ENCODE measurements at places on chromosomes 6 and 20.

GRCh38 chr6:169623975-169624374 lies 77.9 kb downstream of the WDR27 start:
- no peak for DNase-seq

DNA sequence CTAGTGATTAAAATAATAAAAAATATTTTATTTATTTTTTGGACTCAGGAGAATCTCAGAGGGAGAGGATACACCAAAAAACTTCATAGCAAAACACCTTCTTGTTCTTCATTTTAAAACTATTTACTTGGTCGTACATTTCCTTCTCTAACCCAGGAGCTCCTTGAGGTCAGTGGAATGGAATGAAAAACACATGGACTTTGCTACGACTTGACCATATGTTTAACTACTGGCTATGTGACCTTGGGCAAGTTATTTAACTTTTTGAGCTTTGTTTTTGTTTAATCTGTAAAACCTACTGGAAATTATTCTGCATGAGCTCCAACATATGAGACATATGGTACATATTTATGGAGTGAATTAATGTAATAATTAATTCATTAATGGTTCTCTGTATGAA lies 1005.5 kb upstream of the CITED2 start:
- DNase-seq, result no peak

GRCh38 chr6:26025894-26026832 lies 61.1 kb upstream of the HFE start:
- peak; percentile 52 for DNase-seq

GRCh38 chr6:13395272-13396237 lies 67.2 kb upstream of the TBC1D7 start:
- DNase-seq, result no peak

DNA sequence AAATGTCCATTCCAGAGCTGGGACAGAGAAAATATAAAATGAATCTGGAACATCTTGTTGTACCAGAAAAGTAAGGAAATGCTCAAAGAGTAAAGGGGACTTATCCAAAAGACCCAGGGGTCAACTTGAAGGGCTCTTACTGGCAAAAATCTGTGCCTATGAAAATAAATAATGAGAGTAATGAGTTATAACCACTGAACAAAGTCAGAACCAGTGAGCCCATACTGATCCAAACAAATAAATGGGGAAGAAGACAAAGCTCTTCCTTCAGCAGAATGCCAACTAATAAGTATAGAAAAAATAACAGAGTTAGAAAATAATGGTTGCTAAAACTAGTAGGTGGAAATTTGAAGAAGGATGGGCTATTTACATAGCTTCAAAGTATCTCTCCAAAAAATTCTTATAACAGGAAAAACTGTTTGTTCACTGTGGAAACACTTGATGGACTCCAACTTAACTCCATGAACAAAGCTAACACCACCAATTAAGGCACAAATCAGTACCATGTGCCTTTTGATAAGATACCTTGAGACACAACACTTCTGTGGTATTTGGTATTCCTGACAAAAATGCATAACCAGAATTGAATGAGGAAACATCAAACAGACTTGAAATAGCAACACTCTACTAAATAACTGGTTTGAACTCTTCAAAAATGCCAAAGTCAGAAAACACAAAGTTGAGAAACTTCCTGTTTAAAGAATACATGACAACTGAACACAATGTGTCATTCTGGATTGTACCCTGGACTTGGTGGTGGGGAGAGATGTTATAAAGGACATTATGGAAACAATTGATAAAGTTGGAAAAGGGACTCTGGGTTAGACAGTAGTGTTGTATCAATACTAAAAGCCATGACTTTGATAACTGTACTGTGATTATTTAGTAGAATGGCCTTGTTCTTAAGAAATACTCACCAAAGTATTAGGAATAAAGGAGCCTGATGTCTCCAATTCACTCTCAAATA lies 197.5 kb downstream of the ISM1 start:
- DNase-seq, result no peak
